Activated CD4-positive, CD25-positive, alpha-beta regulatory T cell treated with anti-CD3 and anti-CD28 coated beads, Interleukin-2, amount 50 U/mL, for 24 hours (primary cell): ENCODE measurements at places on chromosomes 2 and 18.

- ATAC-seq = no peak
Observed at GRCh38 chr18:668260-668659, 10.8 kb downstream of the TYMS start.

DNA sequence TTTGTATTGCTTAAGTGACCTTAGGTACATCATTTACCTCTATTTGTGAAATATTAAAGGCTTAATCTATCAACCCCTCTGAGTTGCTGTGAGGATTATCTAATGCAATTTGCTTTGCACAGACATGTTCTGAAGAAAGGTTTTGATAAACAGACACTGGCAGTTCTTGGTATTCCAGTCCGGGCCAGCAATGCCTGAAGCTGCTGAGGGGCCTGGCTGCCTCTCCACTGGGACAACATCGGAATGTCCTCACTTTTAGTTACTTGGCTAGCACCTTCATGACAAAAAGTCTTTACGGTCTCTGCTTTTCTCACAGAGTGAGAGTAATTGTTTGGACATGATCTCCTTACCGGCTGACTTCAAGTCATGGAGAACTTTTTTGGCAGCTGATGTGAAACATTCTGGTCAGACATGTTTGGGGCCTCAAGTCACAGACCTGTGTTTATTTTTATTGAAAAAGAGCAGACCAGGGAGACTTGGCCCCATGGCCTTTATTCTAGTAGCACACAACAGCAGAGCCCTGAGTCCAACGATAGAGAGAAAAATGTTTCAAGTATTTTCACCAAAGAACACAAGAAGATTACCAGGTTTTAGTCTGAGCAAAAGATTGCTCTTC is 1112.3 kb upstream of the FANCL start:
- ATAC-seq = no peak

DNA sequence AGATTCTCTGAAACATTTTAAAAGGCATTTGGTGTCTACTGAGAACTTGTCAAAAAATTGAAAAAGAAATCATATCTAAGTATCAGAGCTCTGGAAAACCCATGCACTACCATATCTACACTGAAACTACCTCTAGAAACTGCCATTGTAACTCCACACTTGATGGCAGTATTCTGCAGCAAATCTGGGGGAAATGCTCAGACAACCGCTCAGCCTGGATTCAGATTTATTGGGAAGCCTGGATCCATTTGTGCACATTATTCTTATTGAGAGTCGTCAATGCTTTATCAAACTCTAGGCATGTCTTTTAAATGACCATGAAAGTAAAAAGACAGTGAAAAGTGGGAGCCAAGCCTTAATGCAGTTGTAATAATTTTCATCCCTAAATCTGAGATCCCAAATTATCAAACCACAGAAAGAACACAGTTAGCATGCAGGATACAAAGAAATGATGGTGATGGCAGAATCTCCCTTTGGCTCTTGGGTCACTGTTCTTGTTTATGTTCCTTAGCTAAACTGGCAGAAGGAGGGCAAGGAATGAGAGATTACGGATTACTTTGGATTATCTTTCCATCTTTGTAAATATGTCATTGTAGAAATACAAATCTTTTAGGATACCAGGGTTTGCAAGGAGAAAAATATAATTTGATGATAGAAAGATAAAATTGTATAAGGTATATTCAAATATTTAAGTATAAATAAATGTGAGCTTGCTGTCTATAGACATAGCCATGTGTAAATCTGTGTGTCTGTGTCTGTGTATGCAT is 512.1 kb upstream of the SYT4 start:
- no peak for ATAC-seq

DNA sequence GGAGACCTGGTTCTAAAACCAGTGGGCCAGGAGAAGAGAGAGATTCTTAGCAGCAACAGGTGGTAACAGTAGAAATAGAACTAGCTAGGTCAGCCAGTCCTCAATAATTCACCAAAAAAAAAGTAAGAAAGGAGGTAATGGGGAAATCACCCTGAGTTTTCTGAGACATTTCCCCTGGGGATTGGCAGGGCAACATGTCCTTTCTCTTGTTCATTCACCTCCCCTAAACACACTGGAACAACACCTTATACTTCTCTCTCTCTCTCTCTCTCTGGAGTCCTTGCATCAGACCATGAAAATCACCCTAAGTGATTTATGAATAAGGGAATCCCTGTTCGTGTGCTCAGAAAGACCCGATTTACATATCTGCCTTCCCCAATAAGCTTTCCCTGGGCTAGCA is 64.8 kb downstream of the COX7A2L start:
- peak; percentile 18 for ATAC-seq

DNA sequence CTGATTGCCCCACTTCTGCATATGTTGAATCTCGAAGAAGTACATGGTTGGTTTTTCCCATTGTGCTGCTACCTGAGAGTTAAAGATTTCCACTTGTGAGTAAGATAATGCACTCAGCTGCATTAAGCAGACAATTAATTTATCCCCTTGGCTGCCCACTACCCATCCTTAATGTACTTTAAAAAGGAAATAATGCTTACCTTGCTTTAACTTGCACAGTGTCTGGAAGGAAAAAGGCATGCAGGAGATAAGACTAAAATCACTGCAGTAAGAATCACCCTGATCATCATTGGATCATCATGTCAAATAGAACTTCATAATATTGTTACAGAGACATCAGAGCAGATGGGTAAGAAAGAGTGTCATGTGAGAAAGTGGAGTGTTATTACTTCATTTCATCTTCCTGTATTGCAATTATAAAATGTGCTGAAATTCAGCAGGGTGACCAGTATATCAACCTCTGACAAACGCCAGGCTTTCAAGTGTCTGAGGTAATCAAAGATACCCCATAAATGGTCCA is 207.3 kb upstream of the PIK3C3 start:
- ATAC-seq = no peak

DNA sequence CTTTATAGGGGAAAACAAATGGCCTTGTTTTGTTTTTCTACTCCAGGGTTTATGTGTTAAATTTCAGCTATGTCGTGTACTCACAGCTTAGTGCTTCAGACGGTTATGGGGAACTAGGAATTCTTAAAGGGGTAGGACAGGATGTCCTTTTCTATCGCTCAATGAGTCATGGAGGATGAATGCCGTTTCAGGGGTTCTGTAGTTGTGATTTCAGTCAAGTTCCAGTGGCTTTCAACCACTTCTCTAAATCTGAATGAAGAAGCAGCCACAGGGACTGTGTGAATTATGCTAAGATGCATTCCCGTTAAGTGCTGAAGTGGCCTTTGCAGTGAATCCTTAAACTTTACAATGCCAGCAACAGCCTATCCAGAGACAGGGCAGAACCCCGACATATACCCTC is 1231.7 kb upstream of the ZEB2 start:
- ATAC-seq = peak; percentile 24

- no peak for ATAC-seq
Observed at GRCh38 chr2:137644731-137645130, 319.5 kb upstream of the HNMT start.

- no peak for ATAC-seq
Observed at GRCh38 chr2:176514805-176515500, 245.7 kb downstream of the MTX2 start.

DNA sequence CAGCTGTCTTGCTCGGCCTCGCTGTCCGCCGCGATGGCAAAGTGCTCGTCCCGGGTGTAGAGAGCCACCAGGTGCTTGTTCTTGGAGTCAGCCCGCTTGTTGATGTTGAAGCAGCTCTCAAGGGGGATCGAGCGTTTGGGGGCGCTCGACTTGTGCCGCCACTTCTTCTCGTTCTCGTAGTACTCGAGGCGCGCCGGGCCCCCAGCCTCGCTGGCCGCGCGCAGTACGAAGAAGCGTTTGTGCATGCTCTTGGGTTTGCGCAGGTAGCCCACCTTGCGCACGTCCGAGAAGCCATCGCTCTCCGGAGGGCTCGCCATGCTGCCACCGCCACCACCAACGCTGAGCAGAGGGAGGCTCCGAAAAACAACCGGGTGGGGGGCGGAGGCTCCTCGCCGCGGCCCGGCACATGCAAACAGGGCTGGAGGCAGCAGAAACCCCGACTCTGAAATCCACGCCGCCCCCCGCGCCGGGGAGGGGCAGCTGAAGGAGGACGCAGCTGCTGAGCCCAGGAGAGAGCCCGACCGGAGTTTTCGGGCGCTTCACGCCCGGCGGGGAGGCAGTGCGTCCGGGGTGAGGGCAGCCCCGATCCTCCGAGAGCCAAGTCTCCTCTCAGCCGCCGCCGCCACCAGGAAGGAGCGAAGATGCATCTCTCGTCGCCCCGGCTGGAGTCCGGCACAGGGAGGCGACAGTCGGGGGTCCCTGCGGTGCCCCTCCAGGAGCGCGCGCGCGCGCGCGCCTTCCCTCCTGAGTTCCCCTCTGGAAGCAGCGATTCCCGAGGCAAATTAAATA is 1.0 kb downstream of the IRS1 start:
- ATAC-seq = peak; percentile 15

DNA sequence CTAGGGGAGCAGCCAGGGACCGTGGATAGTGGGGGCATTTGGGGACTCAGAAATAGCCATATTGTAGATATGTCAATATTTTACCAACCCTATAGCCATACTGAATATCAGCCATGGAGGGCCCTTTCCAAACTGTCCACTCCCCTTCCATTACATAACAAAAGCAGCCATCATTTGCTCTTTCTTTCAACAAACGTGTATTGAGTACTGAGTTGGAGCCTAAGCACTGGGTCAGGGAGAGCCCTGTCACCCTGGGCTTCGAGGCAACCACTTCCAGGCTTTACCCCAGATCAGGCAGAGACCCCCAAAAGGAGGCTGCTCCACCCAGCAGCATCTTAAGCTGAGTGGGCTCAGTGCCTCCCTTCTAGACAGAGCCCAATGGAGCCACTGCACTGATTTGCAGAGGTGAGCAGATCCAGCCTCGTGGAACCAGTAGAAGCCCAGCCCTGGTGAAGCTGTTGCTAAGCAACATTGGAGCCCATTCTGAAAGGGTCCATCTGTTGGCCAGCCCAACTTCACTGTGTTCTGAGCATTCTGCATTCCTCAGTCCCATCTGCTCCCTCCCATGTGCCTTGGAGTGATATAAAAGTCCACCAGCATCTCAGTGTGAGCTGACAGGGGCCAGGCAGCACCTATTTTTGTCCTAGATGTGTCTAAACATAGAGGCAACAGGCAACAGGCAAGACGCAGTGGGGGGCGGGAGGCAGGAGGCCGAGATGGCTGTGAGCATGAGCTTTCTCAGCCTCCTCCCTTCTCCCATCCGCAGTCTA is 112.1 kb downstream of the PLB1 start:
- ATAC-seq = no peak

GRCh38 chr2:212974692-212975091 is 176.7 kb downstream of the IKZF2 start:
- no peak for ATAC-seq

- no peak for ATAC-seq
Observed at GRCh38 chr2:41933585-41934320, 114.1 kb upstream of the PKDCC start.

GRCh38 chr2:144989579-144990270 is 469.8 kb upstream of the ZEB2 start:
- no peak for ATAC-seq

DNA sequence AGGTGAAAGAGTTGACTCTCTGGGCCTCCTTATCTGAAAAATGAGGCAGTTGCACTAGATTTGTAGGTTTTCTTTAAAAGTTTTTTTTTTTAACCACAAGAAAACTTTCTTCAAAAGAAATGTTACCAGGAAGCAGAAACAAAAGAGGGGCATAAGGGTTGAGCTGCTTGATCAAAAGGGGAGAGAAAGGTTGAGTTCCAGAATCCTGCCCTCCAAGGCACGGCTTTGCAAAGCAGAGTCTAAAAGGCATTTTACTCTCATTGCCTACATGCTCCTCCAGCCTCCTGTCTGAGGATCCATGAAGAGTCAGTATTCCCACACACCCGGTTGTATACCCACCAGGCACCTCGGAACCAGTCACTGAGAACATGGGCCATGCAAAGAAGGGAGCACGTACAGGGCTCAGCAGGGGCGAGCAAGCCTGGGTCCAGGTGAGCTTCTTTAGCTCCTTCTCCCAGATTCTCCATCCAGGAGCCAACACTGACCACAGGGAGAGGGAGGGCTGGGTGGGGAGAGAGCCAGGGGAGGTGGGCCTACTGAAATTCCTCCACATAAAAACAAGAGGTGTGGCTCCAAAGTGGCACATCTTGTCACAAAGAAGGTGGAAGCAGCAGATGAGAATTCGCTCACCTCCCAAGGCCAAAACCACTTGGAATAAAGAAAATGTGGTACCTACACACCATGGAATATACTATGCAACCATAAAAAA is 116.0 kb upstream of the EPC2 start:
- no peak for ATAC-seq

DNA sequence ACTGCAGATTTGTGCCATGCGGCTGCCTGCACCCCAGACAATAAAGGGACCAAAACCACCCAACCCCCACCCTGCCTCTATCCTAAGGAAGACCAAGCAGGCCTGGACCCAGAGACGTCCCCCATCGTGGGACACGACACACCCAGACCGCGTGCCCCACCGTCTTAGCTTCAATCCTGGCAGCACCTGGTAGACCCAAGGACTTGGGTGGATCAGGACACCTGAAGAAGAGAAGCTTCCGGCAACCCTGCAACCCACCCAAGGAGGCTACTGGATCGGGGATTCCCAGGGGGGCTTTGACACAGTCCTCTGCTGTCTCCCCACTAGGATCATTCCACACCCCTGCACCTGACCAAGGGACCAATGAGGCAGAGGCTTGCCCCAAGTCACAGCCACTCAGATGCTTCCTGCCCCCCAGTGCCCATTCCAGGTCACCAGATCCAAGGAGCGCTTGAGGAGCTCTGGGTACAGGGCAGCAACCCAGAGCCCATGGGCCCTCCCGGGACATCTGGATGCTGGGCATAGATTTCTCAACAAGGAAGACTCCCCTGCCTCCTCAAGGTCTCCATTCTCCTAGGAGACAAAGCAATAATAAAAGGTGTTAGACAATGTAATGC is 3.6 kb downstream of the ALPI start:
- ATAC-seq = no peak
